ENCODE measurements at places on chromosomes 12 and 14.

- DNase-seq: no peak
Measured at GRCh38 chr12:110721570-110721969, 21.1 kb downstream of the PPP1CC start.

DNA sequence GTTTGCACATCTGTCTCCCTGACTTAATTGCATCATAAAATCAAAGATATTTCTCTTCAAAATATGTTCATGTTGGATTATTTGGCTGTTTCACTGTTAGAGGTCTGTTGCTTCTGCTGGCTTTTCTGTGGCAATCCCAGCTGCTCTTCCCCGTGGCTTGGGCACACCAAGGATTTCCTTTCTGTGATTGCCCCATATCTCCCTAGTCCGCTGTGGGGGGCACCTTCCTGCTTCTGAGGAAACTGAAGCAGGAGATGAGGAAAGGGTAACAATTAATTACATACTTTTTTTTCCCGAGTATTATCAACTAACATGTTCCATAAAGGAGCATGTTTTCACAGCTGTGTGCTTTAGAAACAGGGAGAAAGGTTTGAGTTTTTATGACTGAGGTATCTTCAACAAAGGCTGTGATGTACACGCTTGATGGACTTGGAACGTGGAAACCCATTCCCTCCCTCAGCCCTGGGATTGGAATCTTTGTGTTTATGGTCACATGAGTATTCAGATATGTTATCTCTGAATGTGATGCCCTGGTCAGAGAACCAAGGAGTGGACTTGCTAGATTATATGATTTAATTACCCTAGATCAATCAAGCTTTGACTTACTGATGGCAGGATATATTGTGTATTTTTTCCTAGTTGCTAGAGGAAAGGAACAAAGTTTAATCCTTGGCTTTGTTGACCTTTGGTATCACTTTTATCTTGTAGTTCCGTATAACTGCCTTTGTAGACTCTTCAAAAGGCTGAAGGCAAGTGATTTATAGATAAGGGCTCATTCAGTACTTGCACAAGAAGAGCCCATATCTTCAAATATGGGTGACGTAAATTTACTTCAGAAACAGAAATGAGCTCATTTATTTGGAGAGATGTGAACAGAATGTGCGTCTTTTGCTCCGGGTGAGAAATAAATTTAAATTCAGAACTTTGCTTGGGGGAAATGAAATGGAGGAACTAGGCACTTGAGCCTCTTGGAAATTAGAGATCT is 46.7 kb downstream of the BORCS5 start:
- no peak for DNase-seq

DNA sequence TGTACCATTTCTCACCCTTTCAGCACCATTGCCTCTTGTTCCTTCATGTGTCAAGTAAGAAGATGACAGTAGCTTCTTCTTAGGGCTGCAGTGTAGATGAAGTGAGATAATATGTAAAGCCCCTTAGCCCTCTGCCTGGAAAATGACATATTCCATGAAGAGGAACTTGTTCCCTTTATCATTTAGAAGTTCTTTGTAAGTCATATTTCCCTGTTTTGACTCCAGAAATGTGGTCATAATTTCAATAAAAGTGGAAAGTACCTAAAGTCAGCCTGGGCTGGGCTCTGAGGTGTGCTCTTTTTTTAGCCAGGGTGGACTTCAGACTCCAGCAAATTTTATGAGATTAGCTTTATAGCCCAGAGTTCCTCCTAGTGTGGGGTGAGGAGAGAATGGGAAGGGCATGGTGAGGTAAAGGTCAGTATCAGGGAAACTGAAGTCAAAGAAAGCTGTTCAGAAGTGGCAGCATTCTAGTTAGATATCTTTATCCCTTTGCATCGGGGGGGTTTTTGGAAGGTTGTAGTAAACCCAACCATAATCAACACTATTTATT is 92.5 kb downstream of the TMCC3 start:
- DNase-seq: no peak

- DNase-seq: no peak
Measured at GRCh38 chr12:87152075-87152474, 877.1 kb downstream of the C12orf50 start.

DNA sequence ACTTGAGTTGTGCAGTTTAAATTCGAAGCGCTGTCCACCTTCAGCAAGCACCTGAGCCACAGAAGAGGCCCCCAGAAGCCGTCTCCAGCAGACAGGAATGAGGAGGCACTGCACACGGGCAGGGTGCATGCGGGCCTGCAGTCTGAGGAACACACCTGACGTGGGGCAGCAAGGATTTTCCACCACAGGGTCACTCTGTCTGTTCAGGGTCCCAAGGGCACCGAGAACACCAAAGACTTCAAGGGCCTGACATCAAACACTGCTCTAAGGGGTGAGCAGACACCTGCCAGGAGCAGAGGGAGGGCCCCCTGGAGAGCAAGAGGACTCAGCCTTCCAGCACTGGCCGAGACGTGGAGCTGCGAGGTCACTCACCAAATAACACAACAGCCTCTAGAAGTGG is 99.7 kb upstream of the C14orf180 start:
- no peak for DNase-seq

- DNase-seq: no peak
Measured at GRCh38 chr14:102985665-102986064, 63.2 kb downstream of the AMN start.

DNA sequence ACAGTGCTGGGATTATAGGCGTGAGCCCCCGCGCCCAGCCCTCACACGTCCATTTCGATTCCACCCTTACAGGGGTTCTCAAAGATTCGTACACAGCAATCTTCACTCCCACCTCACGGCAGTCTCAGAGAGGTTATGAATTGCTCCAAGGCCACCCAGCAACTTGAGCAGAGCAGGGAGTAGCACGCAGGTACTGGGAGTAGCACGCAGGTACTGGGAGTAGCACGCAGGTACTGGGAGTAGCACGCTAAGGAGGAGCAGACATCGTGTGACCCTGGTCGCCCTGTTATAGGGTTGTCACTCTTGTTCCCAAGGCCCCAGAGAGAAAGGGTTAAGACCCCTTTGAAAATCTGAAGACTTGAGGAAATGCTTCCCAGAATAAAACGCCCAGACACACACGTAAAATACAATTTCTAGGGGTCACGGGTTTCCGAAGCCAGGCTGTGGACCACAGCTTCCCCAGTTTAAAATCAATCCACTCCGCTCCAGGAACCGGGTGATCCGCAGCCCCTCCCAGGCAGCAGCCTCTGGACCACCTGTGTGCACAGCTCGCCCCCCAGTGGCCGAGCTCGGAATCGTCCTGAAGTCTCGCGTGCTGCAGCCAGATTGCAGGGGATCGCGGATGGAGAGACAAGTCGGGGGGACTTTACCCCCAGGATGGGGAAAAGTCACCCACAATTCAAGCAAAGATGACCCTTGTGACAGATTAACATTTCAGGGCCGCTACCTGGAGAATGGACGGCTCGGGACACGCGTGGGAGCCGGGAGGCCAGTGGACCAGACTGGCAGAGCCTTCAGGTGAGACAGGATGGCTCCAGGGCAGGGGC is 92.0 kb downstream of the SCARB1 start:
- peak; percentile 62 for DNase-seq

GRCh38 chr12:78928200-78929074 is 63.9 kb downstream of the SYT1 start:
- no peak for DNase-seq

GRCh38 chr12:85866986-85867776 is 6.9 kb upstream of the NTS start:
- DNase-seq: no peak

- DNase-seq: no peak
Measured at GRCh38 chr12:120225852-120226640, 25.1 kb upstream of the RPLP0 start.

- no peak for DNase-seq
Measured at GRCh38 chr12:3662521-3662921, 90.4 kb downstream of the CRACR2A start.

DNA sequence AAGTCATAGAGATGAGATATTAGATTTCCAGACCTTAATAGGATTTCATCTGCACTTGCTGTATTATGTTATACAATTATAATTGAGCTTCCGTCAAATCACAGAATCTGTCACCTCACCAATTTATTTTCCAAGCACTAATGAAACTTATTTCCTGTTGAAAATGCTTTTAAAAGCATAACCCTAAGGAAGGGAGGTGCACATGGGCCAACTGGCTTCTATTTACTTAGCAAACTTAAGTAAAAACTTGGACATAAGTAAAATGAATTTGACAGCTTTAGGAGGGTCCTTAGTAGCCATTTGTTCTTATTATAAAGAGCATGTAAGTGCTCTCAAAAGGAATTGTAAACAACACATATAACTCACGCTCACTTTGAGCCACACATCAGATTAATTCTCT is 462.2 kb upstream of the TMPO start:
- DNase-seq: no peak

GRCh38 chr12:82025462-82025861 is 266.3 kb upstream of the PPFIA2 start:
- DNase-seq: no peak

DNA sequence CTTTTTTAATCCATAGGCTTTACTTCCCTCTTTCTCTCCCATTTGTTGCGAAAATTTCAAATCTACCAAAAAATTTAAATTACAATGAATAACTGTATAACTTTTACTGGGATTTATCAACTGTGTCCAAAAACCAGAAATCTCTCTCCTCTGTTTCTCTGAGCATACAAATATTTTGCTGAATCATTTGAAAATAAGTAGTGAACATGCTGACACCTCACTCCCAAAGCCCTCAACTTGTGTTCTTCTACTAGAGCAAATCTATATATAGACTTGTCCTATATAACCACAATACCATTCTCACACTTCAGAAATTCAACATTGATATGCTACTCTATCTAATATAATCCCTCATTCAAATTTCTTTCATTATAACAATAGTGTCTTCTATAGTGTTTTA is 53.1 kb downstream of the SLCO1C1 start:
- DNase-seq: no peak

DNA sequence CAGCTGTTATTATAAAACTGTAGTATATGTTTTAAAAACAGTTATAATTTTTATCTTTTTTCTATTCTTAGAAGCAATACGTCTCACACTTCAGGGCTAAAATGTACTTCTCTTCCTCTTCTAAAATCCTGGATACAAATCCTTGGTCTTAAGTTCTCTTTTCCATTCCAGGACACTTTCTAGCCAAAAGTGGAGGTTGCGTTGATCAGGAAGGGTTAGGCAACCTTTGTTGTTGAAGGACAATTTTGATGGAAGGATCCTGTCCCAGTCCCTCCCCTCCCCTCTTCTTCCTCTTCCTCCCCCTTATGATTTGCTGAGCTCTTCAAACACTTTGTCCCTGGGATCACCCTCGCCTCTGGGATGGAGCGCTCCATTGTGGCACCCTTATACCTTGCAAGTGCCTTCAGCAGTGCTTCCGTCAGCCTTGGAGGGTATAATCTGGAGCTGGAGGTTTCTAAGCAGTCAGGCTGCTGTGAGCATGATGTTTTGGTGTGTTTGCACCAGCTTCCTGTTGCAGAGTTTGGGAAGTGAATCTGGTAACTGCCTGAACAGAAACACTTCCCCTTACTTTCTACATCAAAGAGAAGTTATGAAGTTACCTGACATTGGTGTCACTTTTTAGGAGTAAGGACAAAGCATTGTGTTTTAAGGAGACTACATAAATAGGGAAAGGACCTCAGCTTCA is 87.4 kb upstream of the SLC38A2 start:
- DNase-seq: no peak

DNA sequence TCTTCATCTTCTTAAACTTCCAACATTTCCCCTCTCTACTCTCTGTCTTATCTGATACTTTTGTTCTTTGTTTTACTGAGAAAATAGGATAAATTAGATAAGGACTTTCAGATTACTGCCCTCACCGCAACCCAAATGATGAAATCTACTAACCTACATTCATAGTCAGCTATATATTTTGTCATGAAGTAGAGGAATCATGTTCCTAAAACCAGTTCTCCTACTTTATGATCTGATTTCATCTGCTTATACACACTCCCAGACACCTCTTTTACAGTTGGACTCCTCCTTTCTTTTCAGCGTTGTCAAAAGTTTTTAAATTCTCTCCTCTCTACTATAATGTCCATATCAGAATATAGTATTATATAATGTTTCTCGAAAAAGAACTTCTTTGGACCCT is 29.7 kb downstream of the MGAT4C start:
- no peak for DNase-seq

DNA sequence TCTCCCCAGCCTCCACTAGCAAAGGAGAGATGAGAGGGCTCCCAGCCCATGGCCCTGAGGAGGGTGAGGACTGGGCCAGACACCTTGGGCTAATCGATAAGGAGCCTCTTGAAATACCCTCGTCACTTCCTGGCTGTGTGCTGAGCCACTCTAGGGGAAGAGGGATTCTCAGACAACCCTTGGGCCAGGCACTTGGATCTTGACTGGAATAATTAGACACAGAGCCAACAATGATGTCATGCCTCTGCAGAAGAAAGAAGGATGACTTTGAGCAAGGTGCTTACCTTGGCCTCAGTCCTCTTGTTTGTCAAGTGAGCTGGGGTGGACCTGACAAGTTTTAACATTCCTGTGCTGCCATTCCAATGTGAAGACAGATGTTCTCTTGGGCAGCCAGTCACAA is 83.1 kb downstream of the LRRC74A start:
- DNase-seq: no peak

- DNase-seq: no peak
Measured at GRCh38 chr12:1740161-1740948, 49.5 kb downstream of the ADIPOR2 start.

GRCh38 chr12:105823810-105824209 is 314.9 kb downstream of the NUAK1 start:
- no peak for DNase-seq

- no peak for DNase-seq
Measured at GRCh38 chr14:58637040-58637390, 747 bp upstream of the DACT1 start.

DNA sequence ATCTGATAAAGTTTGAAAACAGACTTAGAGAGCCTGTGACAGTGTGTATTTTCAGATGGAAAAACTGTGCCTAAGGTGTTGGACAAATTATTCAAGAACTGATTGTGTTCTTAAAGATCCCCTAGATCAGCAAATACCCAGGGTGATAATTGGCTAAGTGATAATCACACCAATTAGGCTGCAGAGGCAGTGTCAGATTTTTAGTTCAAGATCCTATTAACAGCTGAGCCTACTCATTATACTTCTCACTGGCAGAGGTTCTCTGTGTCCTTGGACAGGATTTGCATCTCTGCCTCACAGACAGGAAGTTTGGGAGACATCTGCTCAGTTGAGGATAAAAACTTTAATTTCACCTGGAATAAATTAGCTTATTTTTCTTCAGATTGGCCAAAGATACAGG is 4.3 kb upstream of the FGD4 start:
- no peak for DNase-seq

DNA sequence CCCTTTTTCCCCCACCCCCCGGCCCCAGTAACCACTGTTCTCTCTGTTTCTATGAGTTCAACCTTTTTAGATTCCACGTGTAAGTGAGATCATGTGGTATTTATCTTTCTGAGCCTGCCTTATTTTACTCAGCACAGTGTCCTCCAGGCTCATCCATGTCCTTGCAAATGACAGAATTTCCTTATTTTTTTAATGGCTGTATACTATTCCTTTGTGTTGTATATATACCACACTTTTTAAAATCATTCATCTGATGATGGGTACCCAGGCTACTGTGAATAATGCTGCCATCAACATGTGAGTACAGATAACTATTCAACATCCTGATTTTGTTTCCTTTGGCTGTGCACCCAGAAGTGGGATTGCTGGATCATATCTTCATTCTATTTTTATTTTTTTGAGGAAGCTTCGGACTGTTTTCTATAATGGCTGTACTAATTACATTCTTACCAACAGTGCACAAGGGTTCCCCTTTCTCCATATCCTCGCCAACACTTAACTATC is 54.7 kb downstream of the DDX51 start:
- DNase-seq: no peak

Data from stimulated activated CD8-positive, alpha-beta memory T cell treated with anti-CD3 and anti-CD28 coated beads, Interleukin-4, amount 100 ng/mL, for 4 hours (primary cell).